ENCODE measurements at places on chromosomes 2 and 18.

DNA sequence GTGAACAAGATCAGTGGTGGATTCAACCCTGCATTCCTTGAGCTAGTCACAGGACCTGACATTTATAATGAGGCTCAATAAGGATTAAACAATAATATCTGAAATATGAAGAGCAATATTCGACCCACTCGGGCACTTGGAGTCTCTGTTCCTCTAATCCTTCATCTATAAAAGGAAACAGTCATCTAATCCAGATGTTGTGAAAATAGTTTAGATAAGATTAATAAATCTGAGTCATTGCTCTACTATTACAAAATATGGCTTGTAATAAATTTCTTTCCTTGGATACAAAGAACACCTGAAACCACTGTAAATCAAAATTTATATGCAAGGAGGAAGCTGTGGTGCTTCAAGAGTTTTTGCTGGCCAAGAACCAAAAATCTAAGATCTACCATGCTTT, 846.9 kb upstream of the ACVR2A start:
- no peak for DNase-seq

GRCh38 chr2:86074256-86074655, 31.4 kb downstream of the POLR1A start:
- DNase-seq: no peak

DNA sequence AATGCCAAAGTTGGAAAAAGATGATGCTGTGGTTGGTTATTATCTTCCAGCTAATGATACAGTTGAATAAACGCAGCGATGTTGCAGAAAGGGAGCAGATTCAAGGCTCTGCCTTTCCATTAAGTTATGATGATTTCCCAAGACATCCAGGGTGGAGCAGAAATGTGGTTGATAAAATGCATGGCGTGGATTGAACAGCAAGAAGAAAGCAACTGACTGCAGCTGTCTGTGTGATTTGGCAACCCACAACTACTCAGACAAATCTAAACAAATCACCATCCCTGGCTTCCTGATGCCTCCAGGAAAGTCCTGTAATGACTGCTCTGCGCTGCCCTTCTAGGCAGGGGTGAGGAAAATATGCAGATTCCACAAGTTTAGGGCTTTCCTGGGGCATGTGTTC, 166.3 kb downstream of the NRP2 start:
- DNase-seq: no peak

GRCh38 chr18:26082475-26082874, 7.9 kb downstream of the SS18 start:
- DNase-seq: no peak

- DNase-seq: no peak
Measured at GRCh38 chr2:236367506-236368289, 103.5 kb upstream of the ASB18 start.

- DNase-seq: no peak
Measured at GRCh38 chr2:178477443-178478129, 814 bp downstream of the FKBP7 start.

GRCh38 chr2:68849579-68850030, 21.6 kb downstream of the BMP10 start:
- no peak for DNase-seq

DNA sequence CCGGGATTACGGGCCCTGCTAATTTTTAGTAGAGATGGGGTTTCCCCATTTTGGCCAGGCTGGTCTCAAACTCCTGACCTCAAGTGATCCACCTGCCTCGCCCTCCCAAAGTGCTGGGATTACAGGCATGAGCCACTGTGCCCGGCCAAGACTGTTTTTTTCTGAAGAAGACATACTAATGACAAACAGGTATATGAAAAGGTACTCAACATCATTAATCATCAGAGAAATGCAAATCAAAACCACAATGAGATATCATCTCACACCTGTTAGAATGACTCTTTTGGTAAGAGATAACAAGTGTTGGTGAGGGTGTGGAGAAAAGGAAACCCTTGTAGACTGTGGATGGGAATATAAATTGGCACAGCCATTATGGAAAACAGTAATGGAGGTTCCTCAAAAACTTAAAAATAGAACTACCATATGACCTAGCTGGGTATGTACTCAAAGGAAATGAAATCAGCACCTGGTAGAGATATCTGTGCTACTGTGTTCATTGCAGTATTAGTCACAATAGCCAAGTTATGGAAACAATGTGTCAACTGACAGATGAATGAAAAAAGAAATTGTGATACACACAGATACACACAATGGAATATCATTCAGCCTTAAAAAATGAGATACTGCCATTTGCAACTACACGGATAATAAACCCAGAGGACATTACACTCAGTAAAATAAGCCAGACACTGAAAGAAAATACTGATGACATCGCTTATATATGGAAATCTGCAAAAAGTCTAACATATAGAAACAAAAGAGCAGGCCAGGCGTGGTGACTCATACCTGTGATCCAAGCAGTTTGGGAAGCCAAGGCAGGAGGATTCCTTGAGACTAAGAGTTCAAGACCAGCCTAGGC, 20.8 kb downstream of the SOS1 start:
- DNase-seq: no peak

Data from stimulated activated CD4-positive, alpha-beta T cell treated with anti-CD3 and anti-CD28 coated beads, Interleukin-4, amount 100 ng/mL, for 48 hours (primary cell).